Stimulated activated CD4-positive, alpha-beta T cell treated with anti-CD3 and anti-CD28 coated beads, Interleukin-1b, Interleukin-23, amount 100 ng/mL, for 1 hour (primary cell): ENCODE measurements at places on chromosomes 16 and 17.

DNA sequence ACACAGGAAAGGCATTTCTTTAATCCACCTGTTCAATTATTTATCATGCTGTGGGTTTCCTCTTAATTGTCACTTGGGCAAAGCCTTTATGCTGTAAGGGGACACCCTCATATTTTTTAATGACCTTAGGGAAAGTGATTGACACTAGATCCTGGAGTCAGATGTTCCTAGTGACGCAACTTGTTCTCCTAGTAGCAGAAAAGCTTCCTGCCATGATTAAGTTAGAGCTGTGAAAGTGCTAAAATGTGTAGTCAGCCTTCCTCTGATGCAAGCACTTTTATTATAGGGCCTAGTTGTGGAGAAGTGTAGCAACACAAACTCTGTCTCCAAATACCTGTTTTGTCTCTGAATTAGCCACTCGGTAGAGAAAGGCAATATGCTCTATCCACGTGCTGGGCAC, 12.3 kb downstream of the TMEM100 start:
- DNase-seq, result no peak

DNA sequence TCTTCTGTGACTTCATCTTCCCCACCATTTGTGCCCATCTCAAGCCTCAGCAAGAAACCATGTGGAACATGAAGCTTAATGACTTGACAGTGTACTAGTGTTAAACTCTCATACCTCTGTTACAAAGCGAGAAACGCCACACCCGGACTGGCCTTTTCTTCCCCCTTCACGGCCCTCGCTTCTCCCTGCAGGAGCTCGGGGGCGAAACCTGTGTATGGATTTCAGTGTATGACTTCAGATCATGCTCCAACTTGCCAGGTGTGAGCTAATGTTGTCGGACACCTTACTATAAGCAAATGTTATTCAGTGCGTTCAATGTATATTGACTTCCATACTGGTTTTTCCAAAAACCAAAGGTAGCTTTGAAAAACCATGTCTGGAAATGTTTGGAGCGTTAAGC, 20.1 kb upstream of the SLC5A11 start:
- no peak for DNase-seq

DNA sequence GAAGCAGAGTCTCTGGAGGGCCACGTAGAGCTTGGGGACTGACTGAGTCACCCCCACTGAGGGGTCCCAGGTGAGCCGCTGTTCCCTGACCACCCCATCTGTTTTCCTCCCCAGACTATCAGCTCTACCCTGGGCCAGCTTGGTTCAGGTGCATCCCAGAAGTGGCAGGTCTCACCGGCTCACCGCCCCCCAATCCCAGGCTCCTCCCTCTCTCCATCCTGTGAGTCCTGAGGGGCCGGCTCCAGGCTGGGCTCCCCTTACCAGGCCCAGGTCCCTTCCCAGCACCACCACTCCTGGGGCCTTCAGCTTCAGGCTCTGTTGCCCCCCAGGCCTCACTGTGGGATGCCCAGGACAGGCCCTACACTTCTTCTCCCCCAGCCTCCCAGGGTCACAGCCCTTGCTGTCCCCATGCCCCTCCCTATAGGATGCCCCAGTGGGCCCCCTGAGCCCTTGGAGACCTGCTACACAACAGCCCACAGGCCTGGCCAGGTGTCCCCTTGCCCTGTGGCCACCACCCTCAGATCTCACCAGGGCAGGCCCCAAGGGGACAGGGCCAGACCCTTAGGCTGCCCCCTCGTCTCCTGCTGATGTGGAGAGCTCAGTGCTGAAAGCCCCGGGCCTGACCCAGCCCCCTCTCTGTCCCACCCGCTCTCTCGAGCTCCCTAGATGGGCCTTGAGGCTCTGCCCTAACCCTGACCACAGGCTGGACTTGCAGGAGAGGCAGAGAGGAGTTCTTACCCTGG, 40.4 kb downstream of the TNFRSF13B start:
- DNase-seq, result no peak

DNA sequence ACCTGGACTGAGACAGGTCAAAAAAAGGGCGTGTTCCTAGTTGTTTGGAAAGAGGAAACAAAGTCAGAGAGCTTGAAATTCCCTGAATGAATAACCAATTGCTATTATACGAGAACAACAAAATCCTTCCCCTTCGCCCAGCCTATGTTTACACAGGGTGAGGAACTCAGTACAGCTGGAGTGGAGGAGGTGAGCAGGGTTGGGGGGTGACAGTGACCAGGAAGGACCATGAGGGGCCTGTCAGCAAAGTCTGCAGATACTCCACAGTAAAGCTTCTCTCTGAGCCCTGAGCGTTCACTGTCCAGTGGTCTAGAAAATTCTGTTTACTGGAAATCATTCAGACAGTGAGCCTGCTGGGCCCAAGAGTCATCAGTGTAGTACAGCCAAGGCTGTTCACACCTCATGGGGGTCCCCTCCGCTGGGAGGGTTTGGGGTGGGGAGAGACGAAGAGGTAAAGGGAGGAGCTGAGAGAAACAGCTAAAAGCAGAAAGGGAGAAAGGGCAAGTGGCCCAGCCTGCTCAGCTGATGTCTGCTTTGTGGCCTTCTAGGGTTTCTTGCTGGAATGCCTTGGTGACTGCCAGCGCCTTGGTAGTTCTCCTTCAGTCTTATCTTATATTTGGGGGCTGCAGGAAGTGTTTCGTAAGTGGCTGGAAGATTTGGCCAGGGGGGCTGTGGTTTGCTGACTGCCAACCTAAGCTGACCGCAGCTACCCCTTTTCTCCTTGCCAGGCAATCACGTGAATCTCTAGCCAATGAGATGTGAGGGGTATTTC, 5.7 kb downstream of the DUSP3 start:
- no peak for DNase-seq

- no peak for DNase-seq
Measured at GRCh38 chr17:19470530-19471261, 59.7 kb downstream of the RNF112 start.

- DNase-seq, result no peak
Measured at GRCh38 chr17:2380950-2381649, 19.8 kb downstream of the MNT start.

- DNase-seq, result no peak
Measured at GRCh38 chr16:22012241-22012640, 4.3 kb downstream of the MOSMO start.

DNA sequence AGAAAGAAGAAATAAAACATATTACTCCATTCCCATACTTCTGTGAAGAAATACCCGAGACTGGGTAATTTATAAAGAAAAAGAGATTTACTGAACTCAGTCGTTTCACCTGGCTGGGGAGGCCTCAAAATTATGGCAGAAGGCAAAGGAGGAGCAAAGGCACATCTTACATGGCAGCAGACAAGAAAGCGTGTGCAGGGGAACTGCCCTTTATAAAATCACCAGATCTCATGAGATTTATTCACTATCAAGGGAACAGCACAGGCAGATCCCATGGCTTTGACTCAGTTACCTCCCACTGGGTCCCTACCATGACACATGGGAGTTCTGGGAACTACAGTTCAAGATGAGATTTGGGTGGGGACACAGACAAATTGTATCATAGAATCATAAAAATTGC, 365.4 kb downstream of the WWOX start:
- DNase-seq, result no peak
